GM04503 (cell line): ENCODE measurements at places on chromosomes 7 and 10.

DNA sequence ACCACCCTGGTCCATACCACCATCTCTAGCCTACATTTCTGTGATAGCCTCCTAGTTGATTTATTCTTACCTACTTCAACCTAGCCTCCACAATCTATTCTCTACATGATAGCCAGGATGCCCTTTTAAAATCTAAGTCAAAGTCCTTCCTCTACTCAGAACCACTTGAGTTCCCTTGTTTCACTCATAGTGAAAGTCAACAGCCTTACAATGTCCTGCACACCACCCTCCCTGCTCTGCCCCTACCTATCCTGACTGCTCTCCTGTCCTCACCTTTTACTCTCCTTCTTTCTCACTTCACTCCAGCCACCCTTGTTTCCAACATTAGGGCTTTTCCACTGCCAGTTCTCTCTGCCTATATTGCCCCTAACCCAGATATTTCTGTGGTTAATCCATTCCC is 146.7 kb downstream of the GRM3 start:
- DNase-seq: no peak

DNA sequence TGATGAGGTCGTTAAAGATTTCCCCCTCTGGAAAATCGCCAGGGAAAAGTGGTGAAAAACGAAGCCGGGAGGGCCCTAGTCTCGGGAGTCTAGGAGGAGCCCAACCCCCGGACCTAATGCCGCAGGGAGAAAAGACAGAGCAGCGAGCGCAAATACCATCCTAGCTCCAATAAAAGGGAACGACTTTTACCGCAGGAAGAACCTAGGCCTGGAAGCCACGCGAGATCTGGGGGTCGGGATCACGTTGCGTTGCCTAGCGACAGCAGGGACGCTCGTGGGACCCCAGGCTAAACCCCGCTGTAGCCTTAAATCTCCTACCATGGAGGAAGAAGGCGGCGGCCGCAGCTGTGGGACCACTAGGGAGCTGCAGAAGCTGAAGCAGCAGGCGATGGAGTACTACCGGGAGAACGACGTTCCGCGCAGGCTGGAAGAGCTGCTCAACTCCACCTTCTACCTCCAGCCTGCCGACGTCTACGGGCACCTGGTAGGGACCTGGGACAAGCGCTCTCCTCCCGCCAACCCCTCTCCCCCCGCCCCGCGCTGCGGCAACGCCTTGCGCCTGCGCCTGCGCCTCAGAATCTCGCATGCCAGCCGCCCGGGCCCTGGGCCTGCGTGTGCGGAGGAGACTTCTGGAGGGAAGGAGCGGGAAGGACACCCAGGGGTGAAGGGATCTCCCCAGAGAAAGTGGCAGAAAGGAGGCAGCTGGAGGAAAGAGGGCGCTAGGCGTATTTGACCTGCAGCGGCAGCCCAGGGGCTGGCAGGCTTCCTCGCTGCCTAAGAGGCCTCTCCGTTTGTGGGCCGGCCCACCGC is at the start of gene ENO4:
Gene ENO4 (plus strand): TSS at position 252 of the 810 bp plus-strand sequence. CDS start 68 bp downstream, at position 320.
- DNase-seq: peak; percentile 23

GRCh38 chr10:8070440-8070839 is 16.0 kb downstream of the GATA3 start:
- DNase-seq: no peak

DNA sequence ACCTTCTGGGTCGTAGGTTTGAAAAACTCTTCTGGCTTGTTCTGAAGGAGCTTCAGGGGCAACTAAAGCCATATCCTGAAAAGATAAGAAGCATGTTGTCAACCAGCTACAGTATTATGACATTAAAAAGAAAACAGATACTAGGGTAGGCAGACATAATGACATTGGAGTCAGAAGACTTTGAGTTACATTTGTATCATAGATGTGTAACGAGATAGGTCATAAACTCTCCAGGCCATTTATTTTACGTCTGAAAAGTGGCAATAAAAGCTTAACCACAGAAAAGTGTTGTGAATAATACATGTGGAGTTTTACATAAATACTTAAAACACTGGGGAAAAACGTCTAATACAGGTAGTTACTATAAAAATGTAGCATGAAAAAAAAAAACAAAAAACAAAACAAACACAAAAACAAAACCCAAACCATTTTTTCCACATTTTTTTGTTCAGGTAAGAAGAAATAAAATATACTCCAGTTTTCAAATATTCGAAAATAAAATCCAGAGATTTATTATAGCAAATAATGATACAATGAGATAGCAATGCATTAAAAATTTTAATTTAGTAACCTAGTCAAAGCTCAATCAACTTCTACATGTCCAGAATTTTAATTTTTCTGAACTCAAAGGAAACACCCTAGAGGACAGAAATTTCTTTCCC is 64.1 kb downstream of the MINDY3 start:
- no peak for DNase-seq

GRCh38 chr10:95245425-95246055 is 45.3 kb downstream of the PDLIM1 start:
- no peak for DNase-seq

- no peak for DNase-seq
Measured at GRCh38 chr10:68603766-68604165, 43.6 kb downstream of the TET1 start.

DNA sequence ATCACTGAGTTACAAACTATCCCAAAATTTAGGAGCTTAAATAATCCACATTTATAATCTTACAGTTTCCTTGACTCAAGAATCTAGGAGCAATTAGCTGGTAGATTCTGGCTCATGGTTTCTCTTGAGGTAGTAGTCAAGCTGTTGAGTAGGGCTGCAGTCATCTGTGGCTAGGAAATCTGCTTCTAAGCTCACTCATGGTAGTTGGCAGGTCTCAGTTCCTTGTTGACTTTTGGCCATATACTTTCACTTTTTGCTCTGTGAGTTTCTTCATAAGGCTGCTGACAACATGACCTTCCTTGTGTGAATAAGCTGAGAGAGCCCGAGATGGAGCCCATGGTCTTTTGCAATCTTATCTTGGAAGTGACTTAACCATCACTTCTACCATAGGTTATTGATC is 10.8 kb upstream of the ETV1 start:
- DNase-seq: no peak

DNA sequence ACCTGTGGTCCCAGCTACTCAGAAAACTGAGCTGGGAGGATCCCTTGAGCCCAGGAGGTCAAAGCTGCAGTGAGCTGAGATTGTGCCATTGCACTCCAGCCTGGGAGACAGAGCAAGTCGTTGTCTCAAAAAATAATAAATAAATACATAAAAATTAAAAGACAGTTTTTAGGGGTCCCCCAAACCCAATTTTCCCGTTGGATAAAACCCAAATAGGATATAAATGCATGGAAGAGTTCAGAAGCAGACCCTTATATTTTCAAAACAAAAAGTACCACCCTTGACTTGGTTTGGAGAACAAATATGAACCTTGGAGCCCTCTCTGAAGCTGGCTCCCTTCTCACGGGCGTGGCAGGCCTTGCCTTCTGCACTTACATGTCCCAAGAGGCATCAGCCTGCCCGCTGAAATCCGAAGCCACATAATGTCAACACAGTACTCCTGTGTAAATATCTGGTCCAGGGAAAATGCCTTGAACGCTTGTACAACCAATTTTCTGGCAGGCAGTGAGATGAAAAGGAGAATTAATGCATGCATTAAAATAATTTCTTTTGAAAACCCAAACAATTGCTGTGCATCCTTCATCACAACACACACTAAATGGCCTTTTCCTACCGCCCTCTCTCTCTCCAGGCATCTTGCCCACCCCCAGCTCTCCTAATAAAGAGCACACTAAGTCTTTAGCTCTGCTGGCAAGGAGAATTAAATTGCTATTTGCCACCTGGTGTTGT is 46.4 kb upstream of the PARD3 start:
- no peak for DNase-seq

- DNase-seq: no peak
Measured at GRCh38 chr10:63123727-63124362, 9.3 kb upstream of the NRBF2 start.

- DNase-seq: no peak
Measured at GRCh38 chr10:21238044-21238443, 287.4 kb downstream of the SKIDA1 start.

GRCh38 chr10:71483885-71484751 is 87.4 kb downstream of the CDH23 start:
- no peak for DNase-seq

DNA sequence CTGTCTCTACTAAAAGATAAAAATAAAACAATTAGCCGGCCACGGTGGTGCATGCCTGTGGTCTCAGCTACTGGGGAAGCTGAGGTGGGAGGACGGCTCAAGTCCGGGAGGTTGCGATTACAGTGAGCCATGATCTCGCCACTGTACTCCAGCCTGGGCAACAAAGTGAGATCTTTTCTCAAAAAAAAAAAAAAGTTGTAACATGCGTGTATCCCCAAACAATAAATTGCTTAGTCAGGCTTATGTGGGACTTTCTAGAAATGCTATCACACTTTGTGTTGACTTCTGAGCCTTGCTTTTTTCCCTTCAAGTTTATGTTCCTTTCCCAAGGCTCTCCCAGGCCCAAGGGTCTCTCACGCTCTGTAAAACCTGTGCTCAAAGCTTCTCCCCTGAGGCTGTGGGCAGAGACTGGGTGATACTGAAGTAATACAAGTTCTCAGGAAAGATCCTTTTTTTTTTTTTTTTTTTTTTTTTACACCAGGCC is 88.0 kb upstream of the TNS3 start:
- DNase-seq: no peak

DNA sequence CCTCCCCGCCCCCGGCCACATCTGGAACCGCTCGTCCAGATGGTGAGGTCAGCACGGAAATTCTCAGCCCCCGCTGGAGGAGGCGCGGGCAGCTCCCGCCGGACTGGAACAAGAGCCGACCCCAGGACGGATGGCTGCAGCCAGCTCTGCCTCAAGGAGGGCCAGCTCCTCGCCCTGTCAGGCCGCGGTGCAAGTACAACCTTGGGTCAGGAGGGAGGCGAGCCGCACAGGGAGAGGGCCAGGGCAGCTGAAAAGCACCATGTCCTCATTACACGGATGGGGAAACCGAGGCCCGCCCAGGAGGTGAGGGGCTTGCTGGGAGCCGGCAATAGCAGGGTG is 3.8 kb upstream of the GRIFIN start:
- no peak for DNase-seq

- DNase-seq: no peak
Measured at GRCh38 chr7:330511-331230, 40.7 kb downstream of the FOXL3 start.

GRCh38 chr7:92631850-92632487 is 41.8 kb upstream of the FAM133B start:
- no peak for DNase-seq

- DNase-seq: no peak
Measured at GRCh38 chr7:152872745-152873118, 113.2 kb downstream of the ACTR3B start.

DNA sequence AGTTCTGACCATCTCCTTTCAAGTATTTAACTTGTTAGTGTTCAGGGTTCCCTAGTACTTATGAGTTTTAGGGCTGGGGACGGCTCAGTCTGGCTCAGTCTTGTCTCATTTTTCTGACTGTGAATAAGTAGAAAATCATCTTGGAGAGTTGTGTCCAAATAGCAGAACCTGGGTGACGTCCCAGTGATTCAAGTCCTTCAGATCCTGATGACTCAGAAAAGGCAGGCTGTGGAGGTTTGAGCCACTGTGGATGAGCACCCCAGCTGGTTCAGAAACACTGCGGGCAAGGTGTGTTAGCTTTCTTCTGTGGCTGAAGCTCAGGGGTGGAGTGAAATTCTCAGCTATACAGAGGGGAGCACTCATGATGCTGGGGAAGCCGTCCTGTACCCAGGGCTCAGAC is 154.4 kb upstream of the NPY start:
- peak; percentile 24 for DNase-seq

DNA sequence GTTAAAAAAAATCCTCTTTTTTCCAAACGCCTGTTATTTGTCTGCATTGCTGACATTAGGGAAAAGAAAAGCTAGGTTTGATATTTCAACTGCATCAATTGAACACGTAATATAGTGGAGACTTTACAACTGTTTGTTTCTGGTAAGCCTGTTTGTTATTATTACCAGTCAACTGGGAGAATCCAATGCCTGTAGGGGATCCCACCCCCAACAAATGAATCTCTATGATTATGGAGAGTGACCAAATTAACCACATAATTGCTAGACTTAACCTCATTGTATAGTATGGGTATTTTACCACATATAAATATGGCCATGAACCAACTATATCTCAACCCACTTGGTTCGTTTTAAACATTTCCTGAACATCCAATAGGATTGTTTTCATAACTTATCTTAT is 216.1 kb downstream of the TWIST1 start:
- DNase-seq: no peak

DNA sequence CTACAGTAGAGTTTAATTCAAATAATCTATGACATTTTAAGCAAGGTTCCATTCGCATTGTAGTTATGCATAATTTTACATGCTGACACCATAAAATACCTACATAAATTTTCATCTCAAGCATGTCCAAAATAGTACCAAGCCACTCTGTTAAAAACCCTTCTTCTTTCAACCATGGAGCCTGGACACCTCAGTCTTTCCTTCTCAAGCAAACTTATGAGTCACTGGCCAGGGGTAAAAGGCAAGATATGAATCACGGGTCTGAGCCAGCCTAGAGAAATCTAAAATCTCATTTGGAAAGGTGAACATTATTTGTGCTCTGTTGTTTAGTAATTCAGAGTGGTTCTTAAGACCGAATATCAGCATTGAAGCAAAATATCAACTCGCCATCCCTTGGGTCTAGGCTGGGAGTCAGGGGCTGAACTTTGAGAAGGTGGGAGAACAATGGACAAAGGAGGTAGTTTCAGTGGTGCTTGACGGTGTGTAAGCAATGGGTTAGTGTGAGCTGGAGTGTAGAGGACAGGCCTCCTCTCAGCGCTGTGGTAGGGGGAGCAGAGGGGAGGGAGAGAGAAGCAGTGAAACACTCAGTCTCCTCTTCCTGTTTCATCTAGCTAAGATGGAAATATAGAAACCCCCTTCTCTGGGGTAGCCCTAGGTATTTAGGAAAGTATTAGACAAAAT is 19.1 kb upstream of the GPAM start:
- DNase-seq: no peak

GRCh38 chr10:48494073-48494472 is 110.8 kb downstream of the ARHGAP22 start:
- no peak for DNase-seq

GRCh38 chr7:1259621-1260243 is 27.1 kb downstream of the UNCX start:
- no peak for DNase-seq

- no peak for DNase-seq
Measured at GRCh38 chr10:118034791-118035261, 11.9 kb downstream of the RAB11FIP2 start.

GRCh38 chr7:40200791-40201190 is 66.0 kb downstream of the SUGCT start:
- DNase-seq: peak; percentile 85

DNA sequence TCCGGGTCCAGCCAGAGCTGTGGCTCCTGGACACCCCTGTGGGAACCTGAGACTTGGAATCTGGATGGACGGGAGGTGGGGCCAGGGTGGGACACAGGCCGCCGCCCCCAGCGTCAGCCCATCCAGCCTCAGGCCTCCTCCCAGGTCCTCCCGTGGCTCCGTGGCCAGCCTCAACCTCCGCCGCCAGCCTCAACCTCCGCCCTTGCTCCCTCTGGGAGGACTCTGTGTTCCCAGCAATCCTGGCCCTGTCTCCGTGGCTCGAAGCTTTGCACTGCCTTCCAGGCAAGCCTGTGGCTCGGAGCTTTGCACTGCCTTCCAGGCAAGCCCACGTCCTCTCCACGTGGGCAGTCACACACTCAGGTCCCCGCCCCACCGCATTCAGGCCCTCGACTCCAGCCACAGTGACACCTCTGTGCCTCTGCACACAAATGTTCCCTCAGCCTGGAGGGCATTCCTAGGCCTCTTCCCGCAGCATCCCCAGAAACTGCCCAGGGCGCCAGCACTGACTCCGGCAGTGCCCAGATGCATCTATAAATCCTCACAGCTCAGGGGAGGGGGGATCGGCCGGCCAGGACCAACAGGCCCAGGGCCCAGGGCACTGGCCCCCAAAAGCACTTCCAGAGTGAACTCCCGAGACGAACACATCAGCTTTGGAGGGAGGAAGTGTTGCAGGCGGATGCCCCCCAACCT is 44.7 kb upstream of the PDGFA start:
- DNase-seq: no peak
